ENCODE measurements at places on chromosomes 5 and 9. TPM values are rescaled to one million over a fixed set of nuclear protein-coding genes. Genes with fewer than 3 reads are reported as not detected.

Gene PCDHB9
- 0.41 TPM for total RNA-seq

Gene SPINK5
- not detected for total RNA-seq

Gene CTNND2
- 1.9 TPM for total RNA-seq

Gene ZFR
- 61.2 TPM for total RNA-seq

- no peak for DNase-seq
Measured at GRCh38 chr5:160452795-160453194, 31.1 kb downstream of the PTTG1 start.

GRCh38 chr9:20872340-20872977 lies 159.0 kb downstream of the HACD4 start:
- peak; percentile 81 for DNase-seq

GRCh38 chr5:172786736-172787462 lies 15.9 kb upstream of the DUSP1 start:
- DNase-seq = no peak

GRCh38 chr9:127311239-127311741 lies 46.7 kb downstream of the GARNL3 start:
- peak; percentile 72 for DNase-seq

GRCh38 chr9:36470643-36471290 lies 70.7 kb upstream of the RNF38 start:
- peak; percentile 78 for DNase-seq

DNA sequence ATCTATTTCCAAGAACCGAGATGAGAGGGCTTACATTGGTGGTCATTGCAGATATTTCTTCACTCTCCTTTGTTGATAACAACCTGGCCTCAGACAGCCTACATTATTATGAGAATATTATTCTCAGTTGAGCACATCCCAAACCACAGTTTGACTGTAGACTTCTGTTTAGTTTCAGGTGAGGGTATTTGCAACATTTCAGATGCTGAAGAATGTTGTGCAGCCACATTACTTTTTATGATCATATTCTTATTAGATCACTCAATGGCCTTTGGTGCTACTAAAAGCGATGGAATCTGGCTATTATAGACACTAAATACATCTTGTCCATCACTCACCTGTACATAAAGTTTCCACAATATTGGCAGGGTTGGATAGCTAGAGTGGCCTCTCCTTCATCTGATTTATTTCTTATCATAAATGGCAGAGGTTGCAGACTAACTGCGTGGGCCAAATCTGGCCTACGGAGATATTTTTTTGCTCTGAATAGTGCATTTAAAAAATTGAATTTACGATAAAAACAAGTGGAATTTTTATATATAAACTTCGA lies 26.2 kb upstream of the RICTOR start:
- no peak for DNase-seq

GRCh38 chr9:73118898-73119554 lies 32.6 kb upstream of the ANXA1 start:
- peak; percentile 82 for DNase-seq

GRCh38 chr5:14458414-14458813 lies 123.2 kb upstream of the OTULINL start:
- no peak for DNase-seq

GRCh38 chr9:5361326-5362010 lies 21.8 kb upstream of the RLN1 start:
- DNase-seq = peak; percentile 16

- DNase-seq = no peak
Measured at GRCh38 chr9:69933445-69933844, 110.2 kb upstream of the MAMDC2 start.

- DNase-seq = no peak
Measured at GRCh38 chr9:33931326-33931725, 114.4 kb downstream of the UBE2R2 start.

DNA sequence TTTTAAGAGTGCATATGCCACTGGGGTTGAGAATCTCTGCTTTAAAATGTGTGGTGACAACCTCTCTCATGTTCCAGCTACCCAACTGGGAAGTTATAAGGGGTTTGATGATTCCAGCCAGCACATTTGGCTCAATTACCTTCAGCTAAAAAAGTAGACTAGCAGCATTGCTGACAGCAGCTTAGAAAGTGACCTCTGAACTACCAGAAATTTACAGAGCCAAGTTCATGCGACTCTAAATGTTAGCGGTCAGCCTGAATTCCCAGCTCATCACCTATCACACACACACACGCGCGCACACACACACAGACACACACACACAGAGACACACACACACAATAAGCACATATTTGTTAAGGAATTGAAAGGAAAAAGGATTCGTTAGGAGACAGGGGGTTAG lies 377.5 kb downstream of the TMEM167A start:
- no peak for DNase-seq

Measured in fibroblast of the aortic adventitia (primary cell).